Stimulated activated CD8-positive, alpha-beta memory T cell treated with anti-CD3 and anti-CD28 coated beads, Interleukin-7, amount 100 ng/mL, for 1 hour (primary cell): ENCODE measurements at places on chromosomes 5 and 9.

DNA sequence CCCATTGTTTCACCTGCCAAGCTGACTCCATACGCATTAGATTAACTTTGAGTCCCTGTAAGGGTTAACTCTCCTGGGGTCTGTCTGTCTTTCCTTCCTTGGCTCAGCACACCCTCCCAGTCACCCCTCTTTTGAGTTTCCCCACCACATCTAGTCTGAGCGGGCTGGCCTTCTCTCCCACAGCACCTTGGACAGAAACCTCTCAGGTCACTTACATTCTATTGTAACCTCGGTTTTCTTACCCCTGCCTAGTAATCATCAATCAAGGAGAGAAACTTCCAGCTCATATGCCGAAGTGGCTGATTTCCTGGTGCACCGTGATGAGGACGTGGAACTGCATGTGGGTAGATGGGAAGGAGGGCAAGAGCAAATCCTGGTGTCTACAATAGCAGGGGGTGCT lies 102.1 kb downstream of the MYO10 start:
- DNase-seq, result no peak

DNA sequence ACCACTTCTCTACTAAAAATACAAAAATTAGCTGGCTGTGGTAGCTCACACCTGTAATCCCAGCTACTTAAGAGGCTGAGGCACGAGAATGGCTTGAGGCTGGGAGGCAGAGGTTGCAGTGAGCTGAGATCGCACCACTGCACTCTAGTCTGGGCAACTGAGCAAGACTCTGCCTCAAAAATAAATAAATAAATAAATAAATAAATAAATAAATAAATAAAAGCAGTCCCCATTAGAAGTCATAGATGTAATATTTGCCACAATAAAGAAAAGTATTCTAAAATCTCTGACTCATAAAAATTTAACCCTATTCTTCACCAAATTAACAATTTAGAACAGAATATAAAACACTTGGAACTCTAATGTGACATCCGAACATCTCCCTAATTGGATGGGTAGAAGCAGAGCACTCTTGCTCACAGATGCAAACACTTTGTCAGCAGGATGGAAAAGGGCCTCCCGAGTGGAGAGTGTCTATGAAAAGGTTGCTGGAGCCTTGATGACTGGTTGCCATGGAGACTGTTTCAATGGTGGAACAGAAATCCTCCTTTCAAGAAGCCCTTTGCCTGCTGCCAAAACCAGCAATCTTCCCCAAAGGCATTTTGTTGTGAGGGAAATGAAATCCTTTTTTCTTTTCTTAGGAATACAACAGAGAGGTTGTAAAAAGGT lies 38.9 kb upstream of the TRAF1 start:
- no peak for DNase-seq

- DNase-seq, result no peak
Observed at GRCh38 chr5:151240924-151241635, 11.9 kb upstream of the GM2A start.

GRCh38 chr5:1285141-1285540 lies 9.7 kb downstream of the TERT start:
- no peak for DNase-seq

DNA sequence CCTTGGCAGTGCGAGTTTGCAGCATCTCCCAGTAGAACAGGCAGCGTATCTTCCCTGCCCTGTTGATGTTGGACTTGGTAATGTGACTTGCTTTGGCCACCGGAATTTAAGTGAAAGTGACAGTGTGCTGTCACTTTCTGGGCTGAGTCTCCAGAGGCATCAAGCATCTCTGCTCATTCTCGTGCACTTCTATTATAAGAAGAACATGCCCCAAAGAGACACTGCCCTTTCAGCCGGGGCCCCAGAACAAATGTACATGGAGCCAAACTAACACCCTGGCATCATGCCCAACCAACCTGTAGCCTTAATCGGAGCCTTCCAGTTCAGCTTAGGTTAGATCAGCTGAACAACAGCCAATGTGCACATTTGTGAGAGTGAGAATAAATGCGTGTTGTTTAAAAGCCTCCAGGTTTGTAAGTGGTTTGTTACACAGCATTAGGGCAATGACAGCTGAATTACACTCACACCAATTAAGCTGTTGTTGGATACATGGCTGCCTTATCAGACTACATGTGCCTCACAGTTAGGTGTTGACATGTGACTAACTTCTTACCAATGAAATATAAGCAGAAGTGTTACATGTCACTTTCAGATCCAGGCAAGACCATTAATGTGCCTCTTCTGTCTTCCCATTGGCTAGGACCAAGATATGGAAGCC lies 22.1 kb upstream of the FRMD3 start:
- no peak for DNase-seq

DNA sequence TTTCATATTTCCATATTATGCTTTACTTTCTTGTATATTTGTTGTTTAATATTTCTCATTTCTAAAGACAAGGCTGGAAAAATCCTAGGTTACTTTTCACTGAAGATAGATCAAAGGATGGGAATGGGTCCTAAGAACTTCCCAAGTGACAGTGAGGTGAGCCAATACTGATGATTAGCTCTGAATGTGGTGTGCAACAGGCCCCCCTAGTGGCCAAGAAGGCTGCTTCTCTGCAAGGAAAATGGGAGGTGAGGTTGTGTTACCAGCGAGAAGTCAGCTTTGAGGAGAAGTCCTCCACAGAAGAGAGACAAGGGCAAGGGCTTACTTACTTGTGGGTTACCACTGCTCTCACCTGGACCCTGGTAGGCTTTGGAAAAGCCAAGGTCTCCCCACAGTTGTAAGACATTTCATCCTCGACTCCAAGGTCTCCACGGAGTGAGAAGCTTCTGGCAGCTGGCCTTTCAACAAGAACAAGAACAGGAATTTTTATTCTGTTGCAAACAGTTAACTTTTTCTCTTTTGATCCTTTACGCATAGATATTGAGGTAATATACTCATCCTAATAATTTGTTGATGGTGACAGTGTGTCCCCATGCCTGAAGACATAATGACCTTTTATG lies 69.9 kb downstream of the MAMDC2 start:
- DNase-seq, result no peak

GRCh38 chr9:110951805-110952539 lies 86.3 kb downstream of the LPAR1 start:
- DNase-seq, result no peak

DNA sequence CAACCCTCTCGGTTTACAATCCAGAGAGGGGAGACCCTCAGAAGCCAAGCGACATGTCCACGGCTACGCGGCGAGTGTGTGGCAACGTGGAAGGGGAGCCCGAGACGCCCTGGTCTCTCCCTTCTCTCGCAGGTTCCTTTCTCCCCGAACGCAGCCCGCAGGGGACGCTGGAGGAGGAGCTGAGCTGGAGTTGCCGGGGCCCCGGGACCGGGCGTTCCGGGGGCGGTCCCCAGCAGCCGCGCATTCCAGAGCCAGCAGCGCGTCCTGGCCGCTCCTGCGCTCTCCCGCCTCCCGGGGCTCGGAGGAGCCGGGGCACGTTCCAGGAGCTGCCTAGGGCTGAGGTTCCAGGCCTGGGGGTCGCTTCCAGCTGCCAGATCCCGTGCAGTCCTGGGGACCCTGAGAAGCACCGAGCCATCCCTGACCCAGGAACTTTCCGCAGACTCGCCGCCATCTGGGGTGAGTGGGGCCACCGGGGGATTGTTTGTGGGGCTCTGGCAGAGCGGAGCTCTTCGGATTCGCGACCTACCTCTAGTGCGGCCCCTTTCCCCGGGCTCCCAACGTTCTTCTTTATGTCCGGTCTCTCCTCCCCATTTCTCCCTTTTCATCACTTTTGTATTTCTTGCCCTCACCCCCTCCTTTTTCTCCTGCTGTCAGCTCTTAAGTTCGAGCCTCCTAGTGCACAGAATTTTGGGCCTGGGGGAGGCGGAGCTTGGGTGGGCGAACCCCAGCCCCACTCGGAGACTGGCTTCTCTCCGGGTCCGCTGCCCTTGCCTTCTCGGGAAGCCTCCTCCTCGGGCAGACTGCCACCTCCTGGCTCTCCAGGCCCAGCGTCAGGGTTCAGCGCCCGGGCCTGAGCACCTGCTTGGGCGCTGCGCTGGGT lies at the start of gene SMIM3:
TSS of gene SMIM3 (plus strand) at position 241 of the 880 bp plus-strand sequence. CDS start 16,684 bp downstream, outside the sequence.
- DNase-seq, result no peak

GRCh38 chr5:142353071-142353472 lies 28.3 kb upstream of the SPRY4 start:
- DNase-seq, result no peak

DNA sequence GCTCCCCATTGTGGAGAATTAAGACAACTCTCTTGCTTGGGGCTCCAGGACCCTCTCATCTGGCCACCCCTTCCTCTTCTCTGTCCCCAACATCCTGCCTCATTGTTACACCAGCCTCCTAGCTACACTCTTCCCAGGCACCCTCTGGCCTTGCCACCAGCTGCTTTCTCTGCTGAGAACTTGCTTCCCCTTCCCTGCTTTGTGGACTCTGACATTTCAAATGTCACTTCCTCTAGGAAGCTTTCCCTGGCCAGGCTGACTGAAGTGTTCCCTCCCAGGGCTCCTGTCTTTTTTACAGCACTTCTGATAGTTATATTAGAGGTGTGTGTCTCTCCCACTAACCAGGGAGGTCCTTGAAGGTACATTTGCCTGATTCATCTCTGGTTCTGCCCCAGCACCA lies 194.0 kb upstream of the KLF4 start:
- no peak for DNase-seq

GRCh38 chr5:72559866-72560766 lies 52.9 kb upstream of the ZNF366 start:
- no peak for DNase-seq

DNA sequence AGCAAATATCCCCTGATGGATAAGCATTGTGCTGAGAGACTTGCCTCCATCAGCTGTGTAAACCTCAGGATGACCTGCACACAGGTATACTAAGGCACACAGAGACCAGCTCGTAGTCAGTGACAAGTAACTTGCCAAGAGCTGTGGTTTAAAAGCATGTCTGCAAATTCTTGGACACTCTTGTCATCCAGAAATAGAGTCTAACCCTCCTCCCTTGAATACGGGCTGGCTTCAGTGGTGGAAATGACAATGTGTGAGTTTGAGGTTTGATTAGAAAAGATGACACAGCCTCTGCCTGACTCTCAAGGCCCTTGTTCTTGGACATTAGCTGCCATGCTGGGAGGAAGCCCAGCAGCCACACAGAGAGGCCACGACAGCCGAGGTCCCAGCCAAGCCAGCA lies 114.4 kb downstream of the GADD45G start:
- no peak for DNase-seq

DNA sequence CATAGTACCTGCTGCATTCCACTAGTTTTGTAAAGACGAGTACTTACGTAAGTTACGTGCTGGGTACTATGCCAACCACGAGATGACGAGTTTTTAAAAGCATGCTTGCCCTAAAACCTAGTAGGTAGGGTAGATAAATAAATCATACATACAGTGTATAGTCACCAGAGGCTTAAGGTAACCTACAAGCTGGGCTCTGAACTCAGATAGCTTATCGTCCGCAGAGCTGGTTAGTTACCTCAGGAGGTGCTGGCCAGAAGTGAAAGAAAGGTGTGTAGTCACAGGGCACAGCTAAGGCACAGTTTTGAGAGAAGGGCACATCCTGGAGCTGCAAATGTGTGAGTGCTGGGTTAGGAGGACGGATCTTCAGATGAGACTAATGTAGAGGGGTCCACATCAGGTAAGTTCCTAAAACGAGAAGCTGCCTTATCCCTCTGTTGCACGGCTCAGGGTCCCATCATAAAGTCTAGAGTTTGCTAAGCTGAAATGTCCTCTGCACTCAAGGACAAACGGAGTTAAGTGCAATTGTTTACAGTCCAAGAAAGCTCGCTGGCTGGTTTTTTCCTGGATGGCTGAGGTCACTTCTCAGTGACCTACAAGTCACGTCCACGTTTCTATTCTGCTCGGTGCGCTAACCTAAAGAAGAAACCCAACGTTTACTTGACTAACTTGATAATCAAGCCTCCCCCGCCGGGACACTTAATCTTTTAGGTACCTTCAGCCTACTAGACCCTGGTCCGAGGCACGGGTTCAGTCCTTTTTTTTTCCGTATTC lies 1.1 kb upstream of the SNX24 start:
- no peak for DNase-seq

GRCh38 chr5:147558826-147559225 lies 49.0 kb upstream of the DPYSL3 start:
- DNase-seq, result no peak

DNA sequence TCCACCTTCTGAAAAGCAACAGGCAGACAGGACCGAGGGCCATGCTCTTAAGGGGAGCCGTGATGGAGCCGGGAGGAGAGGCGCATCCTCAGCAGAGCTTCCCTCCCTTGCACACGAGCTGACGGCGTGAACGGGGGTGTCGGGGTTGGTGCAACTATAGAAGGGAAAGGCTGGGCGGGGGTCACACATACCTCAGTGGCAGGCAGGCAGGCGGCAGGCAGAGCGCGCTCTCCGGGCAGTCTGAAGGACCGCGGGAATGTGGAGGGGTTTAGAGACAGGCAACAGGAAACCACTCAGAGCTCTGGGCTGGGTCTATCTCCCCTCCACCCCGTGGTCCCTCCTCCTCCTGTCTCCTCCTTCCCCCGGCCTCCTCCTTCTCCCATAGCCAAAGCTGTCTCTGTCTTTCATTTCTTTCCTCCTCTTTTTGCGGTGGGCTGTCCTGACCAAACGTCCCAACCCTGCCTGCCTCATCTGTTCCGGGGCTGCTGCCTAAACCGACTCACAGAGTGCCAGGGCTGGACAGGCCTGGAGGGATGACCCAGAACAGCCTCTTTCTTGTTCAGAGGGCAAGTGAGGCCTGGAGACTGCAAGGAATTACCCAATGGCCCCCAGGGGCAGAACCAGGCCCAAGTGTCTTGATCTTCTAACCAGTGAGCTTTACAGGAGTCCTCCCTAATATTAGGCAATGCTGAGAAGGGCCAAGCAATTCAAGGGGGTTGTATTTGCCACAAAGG lies at the start of gene SPARC:
TSS of gene SPARC (minus strand) at position 242 of the 734 bp plus-strand sequence. CDS start 10,727 bp downstream, outside the sequence.
- no peak for DNase-seq
